ENCODE measurements at places on chromosomes 2 and 18.

DNA sequence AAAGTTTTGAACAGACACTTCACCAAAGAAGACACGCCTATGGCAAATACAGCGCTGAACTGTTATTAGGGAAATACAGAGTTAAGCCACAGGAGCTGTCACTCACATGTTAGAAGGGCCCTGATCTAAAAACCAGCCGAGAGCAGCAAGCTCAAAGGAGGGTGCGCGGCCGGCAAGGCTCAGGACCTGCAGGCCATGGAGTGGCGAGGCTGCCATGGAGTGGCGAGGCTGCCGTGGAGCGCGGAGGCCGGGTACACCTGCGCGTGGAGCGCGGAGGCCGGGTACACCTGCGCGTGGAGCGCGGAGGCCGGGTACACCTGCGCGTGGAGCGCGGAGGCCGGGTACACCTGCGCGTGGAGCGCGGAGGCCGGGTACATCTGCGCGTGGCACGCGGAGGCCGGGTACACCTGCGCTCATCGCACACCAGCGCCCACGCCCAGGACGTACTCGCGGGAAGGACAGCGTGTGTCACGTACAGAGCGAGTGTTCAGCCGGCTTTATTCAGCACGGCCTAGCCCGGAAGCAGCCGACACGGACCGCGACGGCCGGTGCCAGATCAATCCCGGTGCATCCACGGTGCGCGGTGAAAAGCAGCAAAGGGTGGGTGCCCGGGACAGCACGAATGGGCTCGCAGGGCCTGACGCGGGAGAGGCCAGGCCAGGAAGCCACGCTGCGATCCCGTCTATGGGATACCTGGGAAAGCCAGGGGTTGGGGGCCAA, 68.8 kb downstream of the SLC66A2 start:
- DNase-seq, result no peak

DNA sequence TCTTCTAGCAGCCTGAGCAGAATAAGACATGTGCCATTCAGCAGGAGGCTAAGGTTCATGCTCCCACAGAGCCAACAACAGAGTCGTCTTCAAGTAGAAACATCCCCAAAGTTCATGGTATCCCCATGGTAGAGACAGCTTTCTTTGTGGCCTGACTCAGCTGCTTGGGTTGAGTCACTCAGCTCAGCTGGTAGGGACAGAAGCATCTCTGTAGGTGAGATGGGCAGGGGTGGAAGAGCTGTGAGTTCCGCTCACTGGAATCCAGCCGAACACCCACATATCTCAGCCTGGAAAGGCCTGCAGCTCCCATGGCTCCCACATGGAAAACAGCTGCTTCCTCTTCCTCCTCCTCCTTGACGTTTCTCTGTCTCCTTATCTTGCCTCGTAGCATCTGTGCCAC, 792.7 kb downstream of the RNF144A start:
- no peak for DNase-seq

DNA sequence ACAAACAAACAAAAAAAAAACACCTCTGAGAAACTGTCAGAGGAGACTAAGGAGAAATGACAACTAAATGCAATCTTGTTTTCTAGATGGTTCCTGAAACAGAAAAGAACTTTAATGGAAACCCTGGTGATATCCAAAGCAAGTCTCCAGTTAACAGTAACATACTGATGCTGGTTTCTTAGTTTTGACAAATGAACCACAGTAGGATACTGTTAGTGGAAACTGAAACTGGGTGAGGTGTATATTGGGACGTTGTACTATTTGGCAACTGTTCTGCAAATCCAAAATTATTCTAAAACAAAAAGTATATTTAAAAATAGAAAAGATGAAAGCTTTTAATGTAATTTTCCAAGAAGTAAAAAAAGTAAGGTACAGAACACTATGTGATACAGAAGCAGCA, 11.4 kb downstream of the SESTD1 start:
- DNase-seq, result peak; percentile 22

DNA sequence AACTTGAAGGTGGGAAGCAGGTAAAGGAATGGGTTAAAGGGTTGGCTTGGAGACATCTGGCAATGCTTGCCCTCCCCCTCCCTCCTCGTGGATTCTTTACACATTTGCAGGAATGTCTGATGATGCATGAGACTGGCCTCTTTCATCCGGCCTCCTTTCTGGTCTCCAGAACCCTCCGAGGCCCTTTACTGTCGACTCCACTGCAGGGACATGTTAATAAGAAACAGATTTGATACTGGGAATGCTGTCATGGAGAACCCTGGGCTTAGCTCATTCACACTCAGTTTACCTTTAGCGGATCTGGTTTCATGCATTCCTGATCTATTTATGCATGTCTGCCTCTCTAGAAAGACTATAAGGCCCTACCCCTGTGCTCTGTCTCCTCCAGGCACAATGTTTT, 238.7 kb downstream of the TGIF1 start:
- DNase-seq, result peak; percentile 91
